AG08395 (cell line): ENCODE measurements at places on chromosomes 12 and 14.

GRCh38 chr12:130589540-130590317 is 126.4 kb downstream of the RIMBP2 start:
- DNase-seq: no peak

- peak; percentile 49 for DNase-seq
Measured at GRCh38 chr14:100440207-100440631, 117.1 kb downstream of the SLC25A47 start.

DNA sequence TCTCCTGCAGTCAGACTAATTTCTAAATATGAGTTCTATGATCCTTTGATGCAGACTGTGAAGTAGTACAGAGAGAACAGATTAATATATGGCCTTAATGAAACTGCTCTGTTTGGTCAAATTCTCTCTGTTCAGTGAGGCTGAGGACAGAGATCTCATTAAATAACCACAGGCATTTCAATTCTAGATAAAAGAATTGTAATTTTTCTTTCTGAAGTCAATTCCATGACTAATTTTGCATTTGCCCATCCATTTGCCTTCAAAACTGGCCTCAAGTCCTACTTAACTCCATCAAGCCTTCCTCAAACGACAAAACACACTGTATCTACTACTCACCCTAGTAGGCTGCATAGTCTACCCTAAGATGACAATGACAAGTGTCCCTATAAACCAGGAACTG is 67.1 kb downstream of the DUSP16 start:
- no peak for DNase-seq

- no peak for DNase-seq
Measured at GRCh38 chr14:103543721-103544387, 14.9 kb downstream of the TRMT61A start.

GRCh38 chr12:33047666-33048065 is 151.1 kb upstream of the PKP2 start:
- DNase-seq: no peak

GRCh38 chr12:21001778-21002177 is 129.2 kb upstream of the SLCO1B1 start:
- DNase-seq: no peak

GRCh38 chr14:104611881-104612280 is 7.3 kb upstream of the TMEM179 start:
- DNase-seq: no peak

DNA sequence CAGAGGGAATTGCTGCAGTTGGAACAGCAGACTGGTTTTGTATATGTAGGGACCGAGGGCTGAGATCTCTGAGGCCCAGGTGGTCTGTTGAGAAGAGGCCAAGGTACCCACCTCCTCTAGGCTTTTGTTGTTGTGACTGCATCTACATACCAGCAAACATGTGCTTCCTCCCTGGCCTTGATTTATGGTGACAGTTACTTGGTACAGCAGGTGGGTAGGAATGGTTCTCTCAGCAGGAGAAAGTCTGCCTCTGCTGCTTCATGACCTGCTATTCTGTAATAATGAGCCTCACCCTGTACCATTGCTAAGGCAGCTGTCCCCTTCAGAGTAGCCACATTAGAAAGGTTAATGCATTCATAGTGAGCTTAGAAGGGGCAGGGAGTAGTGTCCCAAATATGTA is 196.7 kb upstream of the PELI2 start:
- no peak for DNase-seq

GRCh38 chr12:21528953-21529352 is 2.9 kb downstream of the SPX start:
- DNase-seq: no peak

DNA sequence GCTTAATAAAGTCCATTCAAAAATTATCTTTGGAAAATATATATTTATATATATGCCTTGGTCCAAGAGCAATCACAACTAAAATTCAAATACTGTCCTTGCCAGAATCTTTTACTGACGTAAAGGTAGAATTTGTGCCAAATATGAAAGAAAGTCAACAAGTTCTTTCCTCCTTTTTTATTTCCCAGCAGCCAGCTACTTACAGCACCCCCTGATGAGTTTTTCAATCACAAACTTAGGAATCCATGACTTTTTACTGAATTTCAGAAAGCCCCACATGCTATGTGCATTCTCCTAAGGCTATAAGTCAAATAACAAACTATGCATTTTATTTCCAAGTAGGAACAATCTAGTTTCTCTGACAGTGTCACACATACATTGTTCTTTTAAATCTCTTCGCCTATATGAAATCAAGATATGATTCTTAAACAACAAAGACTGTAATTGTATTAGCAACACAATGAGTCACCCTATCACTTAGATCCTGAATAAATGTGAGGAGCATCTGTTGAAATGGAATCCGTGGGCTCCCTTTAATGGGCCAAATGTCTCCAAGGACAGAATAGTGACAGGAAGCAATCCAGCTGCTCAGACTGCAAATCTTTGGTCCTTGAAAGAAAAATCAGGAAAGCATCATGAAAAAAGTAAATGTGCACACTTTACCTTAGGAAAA is 271.4 kb downstream of the DUSP6 start:
- DNase-seq: no peak

DNA sequence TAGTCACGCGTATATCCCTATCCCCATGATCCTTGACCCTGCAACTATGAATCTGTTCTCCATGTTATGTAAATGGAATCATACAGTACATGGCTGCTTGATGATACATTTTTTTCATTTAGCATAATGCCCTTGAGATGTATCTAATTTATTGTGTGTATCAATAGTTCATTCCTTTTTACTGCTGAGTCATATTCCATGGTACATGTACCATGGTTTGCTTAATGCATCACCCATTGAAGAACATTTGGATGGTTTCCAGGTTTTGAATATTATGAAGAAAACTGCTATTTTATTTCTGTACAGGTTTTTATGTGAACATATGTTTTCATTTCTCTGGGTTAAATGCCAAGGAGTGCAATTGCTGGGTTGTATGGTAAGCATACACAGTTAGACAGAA is 4.0 kb upstream of the RNASE10 start:
- DNase-seq: no peak

- no peak for DNase-seq
Measured at GRCh38 chr12:125999628-126000027, 934.4 kb downstream of the AACS start.

GRCh38 chr12:71682466-71682865 is 3.4 kb upstream of the TMEM19 start:
- no peak for DNase-seq

DNA sequence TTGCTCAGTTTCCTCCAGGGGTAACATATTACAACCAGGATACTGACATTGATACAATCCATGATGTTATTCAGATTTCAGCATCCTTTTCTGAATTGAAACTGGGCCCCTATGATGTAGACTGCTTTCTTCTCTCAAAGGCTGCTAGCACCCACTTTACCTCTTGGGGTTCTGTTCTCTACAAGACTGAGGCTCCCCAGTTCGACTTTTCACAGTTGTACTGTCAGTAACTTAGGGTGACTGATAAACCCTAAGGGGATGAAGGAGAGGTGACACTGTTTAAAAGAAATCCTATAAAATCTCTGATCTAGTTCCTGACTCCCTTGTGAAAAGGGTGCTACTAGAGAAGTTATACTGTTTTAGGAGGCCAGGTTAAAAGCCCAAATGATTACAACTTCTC is 818 bp downstream of the VPS33A start:
- no peak for DNase-seq

DNA sequence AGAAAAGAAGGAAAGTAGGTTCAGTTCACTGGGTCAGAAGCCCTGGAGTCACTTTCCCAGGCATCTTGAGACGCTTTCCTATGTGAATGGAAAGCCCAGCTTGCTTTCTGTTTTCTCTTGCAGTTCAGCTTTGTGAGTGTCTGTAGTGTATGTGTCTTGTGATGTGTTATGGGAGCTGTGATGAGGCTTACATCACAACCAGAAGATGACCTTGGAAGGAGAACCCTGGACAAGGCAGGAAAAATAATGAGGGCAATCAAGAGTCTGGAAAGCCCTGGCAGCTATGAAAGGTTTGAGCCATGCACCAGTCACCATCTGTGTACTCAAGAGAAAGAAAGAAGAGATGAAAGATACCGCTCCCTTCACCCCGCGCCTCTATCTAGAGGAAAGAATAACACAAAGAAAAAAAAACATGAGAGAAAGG is 35.2 kb upstream of the PTGR2 start:
- DNase-seq: no peak

DNA sequence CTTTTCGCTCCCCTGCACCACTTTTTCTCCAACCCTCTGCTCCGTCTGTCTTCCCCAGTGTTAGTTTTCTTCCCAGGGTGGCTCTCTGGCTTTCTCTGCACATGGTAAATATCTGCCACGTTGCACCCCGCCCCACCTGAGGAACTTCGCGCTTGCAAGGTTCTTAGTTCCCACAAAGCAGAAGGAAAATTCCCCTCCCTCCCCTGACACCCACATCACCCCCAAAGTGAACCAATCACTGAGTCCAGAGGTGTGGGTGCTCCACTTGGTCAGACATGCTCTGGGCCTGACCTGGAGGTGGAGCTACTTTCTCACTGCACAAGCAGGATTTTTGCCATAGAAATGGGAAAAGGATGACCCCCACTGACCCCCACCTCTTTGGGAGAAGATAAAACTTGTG is 415.0 kb downstream of the FUT8 start:
- no peak for DNase-seq

DNA sequence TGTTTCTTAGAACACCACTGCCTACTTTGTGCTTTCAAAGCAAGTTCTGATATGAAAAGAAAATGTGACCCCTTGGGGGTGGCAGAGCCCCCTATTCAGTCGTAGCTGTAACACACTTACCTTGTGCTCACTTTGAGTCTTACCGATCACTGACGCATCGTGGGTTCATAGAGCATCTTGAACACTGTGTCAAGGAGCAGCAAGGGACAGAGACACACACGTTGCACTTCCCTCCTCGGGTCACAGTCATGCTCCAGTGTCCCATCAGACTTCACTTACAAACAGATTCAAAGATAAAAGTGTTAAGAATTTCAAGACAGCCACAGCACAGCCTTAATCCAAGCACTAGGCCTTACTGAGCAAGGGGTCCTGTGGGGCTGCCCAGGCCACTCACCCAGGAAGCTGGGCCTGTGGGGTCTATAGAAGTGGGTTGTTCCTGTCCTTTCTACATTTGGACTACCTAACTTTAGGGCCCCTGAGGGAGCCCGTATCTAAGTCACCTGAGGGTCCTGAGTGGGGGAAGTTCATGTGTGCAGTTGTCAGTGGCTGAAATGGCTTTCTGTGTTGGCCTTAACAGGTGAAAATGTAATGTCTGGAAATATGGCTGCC is 75.4 kb upstream of the BDKRB2 start:
- no peak for DNase-seq

- no peak for DNase-seq
Measured at GRCh38 chr14:72315714-72316113, 383.5 kb downstream of the RGS6 start.

DNA sequence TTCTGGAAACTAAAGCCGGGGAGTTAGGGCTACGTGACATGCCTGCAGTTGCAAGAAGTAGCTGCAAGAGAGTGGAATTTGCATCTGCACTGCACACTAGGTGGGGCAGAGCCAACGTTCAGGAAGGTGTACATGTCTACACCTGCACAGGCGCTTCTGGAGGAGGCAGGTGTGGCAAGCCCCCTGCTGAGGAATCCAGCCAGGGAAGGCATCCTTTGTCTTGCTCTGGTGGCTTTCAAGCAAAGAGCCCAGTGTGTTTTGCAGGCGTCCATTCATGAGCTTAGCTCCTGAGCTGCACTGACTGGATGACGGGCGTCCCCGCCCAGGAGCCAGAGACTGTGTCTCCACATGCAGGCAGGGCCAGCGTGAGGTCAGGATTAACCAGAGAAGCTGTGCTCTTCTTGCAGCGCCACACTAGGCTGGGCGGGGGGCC is 116.3 kb downstream of the ZFP36L1 start:
- DNase-seq: no peak

- DNase-seq: peak; percentile 91
Measured at GRCh38 chr12:95412482-95413311, 61.3 kb upstream of the METAP2 start.

GRCh38 chr14:37060496-37061260 is 111.7 kb downstream of the SLC25A21 start:
- DNase-seq: no peak

DNA sequence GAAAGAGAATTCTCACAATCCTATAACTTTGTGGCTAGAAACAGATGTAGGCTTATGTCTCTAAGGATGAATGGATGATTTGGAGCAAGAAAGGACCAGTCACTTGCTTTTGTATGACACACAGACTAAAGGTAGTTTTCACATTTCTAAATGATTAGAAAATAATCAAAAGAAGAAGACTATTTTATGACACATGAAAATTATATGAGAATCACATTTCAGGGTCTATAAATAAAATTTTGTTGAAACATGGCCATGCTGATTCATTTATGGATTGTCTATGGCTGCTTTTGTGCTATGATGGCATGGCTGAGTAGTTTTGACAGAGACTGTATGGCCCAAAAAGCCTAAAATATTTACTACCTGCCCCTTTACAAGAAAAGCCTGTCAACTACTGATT is 49.4 kb upstream of the FRMD6 start:
- no peak for DNase-seq

GRCh38 chr14:48937541-48938195 is 648.5 kb downstream of the RPS29 start:
- DNase-seq: peak; percentile 3

- DNase-seq: no peak
Measured at GRCh38 chr12:119082496-119082895, 96.2 kb upstream of the HSPB8 start.

DNA sequence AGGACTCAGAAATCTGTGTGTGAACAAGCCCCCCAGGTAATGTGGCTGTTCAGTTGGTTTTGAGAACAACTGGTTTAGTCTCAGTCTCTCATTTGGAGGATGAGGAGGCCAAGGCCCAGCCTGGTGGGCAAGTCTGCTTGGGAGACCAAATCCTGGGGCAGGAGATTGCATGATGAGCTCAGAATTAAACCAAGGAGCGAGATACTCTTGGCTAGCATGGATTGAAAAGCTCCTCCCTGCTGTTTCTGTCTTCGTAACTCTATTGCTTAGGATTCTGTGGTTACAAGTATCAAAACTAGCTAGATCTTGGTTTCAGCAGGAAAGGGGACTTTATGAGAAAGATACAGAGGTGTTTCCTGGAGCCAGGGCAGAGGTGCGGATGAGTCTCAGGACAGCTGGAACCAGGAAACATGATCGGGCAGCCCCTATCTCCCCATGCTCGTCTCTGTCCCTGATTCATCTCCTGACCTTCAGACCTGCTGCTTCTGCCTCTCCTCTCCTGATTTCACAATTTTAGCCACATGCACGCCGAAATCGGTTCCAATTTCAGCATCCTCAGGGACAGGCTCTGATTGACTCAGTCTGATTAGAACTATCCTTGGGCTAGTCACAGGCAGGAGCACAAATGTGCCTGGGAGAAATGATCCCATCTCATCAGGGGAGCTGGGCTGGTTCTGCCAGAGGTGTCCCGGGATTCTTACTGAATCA is 40.2 kb upstream of the RIN3 start:
- peak; percentile 79 for DNase-seq

- no peak for DNase-seq
Measured at GRCh38 chr12:48084066-48084465, 21.8 kb downstream of the SENP1 start.

- no peak for DNase-seq
Measured at GRCh38 chr14:95299271-95299670, 20.4 kb downstream of the CLMN start.

DNA sequence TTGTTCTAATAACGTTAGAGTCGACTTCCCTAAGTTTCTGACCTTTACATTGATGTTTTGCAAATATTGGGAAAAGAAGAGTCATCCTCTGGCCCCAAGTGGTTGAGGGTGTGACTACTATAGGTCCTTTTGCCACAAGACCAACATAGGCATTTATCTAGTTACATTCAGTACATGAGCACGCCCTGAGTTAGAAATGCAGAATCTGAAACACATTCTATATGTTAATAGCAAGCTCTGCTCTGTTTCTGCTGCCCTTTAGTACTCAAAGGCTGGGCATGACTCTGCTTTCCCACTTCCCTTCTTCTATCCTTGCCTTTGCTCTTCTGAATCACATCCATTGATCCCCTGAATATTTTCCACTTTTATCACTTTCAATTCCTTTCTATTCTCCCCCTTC is 115.1 kb upstream of the PTPRB start:
- no peak for DNase-seq
